ENCODE measurements at places on chromosomes 2 and 18.

DNA sequence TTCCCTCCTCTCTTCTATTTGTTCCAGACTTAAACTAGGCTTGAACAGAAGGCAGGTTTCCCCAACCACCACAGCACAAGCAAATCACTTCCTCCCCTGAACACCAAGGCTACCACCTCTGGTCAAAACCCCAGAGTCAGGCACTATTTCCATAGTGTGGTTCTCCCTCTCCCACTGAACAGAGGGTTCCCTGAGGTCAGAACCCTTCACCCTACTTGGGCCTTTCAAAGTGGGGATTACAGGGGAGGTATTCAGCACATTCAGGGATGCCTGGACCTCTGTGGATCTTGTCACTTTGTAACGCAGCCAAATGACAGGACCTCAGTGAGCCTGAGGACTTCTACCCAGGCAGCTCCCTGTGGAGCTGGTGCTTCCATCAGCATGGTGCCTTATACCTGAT is 88.7 kb downstream of the TNS1 start:
- no peak for DNase-seq

DNA sequence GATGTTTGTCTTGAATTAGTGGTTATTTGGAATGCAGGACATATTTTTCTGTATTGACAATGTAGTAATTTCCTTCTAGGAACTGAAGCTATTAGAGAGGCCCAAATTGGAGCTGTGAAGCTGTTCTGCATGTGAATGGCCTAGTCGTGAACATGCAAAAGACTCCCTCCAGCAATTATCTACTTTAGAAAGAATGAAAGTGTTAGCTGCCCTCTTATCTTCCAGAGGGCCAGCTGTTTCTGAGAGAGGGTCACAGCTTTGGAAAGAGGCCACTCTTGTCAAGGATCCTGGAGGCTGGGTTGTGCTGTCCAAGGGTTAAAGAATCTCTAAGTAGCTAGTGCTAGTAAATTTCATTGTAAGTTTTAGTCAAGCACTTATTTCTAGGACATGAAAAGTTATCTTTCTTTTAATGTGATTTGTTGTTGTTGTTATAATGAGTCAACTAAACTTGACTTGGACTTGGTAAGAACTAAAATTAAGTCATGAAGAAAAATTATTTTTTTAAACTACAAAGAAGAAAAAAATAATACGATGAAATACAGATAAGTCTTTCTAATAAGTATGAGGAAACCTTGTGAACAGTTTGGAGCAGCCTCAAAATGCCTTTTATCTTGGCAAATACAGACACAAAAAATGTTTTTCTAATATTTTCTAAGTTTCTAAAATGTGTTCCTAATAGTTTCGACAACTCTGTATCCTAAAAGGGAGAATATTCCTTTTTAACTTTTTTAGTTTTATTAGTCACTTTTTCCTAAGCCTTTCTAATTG is 36.8 kb downstream of the DPP4 start:
- no peak for DNase-seq

GRCh38 chr2:171858397-171858958 is 35.6 kb downstream of the SLC25A12 start:
- no peak for DNase-seq

- no peak for DNase-seq
These were observed 2.0 kb upstream of the CAPN10 start for GRCh38 chr2:240584486-240585031.

DNA sequence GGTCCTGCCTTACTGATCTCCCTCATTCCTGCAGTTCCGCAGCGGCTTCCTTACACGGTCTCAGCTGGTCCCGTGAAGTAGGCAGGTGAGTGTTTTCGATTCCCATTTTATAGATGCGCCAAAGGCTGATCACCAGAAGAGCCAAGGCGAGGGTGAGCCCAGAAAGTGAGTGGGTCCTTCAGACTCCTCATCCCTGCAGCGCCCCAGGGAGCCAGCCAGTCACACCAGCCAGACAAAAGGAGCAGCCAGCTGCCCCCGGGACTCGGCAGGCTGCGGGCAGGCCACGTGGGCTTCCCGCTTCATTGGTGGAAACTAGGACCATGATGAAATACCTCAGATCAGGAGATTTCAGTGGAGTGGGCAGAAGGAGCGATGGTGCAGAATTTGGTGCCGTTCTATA is 85.9 kb downstream of the SMAD7 start:
- DNase-seq = no peak

Measured in stimulated activated CD8-positive, alpha-beta memory T cell treated with anti-CD3 and anti-CD28 coated beads, Interleukin-4, amount 100 ng/mL, for 1 hour (primary cell).